ENCODE measurements at places on chromosomes 5 and 9. TPM values are rescaled to one million over a fixed set of nuclear protein-coding genes. Genes with fewer than 3 reads are reported as not detected.

The KIF4B gene
- total RNA-seq = 0.10 TPM

The EIF4E1B gene
- not detected for total RNA-seq

The LCNL1 gene
- total RNA-seq = 0.82 TPM

The TMEM141 gene
- total RNA-seq = 53.5 TPM

The UBE2QL1 gene
- not detected for total RNA-seq

The ELOVL7 gene
- total RNA-seq = 2.9 TPM

The GALNT12 gene
- total RNA-seq = 3.3 TPM

The DIPK1B gene
- total RNA-seq = 10.6 TPM

The PKD2L2 gene
- total RNA-seq = not detected

The CDX1 gene
- total RNA-seq = not detected

The GPR151 gene
- total RNA-seq = not detected

The PPP2R2B gene
- total RNA-seq = 8.8 TPM
